T-helper 2 cell (primary cell): ENCODE measurements at places on chromosomes 3 and 15.

- DNase-seq, result no peak
These were observed 182.9 kb upstream of the RGMA start for GRCh38 chr15:93271871-93272270.

DNA sequence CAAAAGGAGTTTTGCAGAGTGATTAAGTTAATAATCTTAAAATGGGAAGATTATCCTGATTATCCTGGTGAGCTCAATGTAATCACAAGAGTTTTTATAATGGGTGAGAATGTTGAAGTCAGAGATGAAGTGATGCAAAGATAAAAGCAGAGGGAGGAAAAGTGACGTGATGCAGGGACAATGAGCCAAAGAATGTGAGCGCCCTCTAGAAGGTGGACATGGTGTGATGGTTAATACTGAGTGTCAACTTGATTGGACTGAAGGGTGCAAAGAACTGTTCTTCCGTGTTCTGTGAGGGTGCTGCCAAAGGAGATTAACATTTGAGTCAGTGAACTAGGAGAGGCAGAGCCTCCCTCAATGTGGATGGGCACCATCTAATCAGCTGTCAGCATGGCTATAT is 569.6 kb upstream of the AGTR1 start:
- no peak for DNase-seq

DNA sequence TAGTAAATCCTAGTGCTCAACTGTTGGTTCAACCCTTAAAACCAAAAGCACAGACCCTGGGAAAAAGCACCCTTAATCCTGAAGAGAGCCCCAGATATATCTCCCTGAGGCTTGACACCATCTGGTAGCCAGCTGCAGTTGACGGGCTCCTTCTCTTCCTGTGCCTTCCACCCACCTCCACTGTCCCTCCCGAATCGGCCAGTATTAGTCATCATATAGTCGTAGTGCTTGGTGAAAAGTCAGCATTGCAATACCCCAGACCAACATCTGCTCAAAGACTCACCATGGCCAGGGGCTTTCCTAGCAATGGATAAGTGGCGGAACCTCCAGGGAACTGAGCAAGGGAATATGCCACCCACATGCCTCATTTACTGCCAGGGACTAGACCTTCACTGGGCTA is 125.6 kb upstream of the CRBN start:
- no peak for DNase-seq

GRCh38 chr3:141266186-141266585 is 34.6 kb downstream of the PXYLP1 start:
- no peak for DNase-seq

GRCh38 chr3:64184621-64185020 is 40.6 kb downstream of the PRICKLE2 start:
- DNase-seq, result no peak

GRCh38 chr3:113948015-113948917 is 453 bp downstream of the ZDHHC23 start:
- no peak for DNase-seq

- DNase-seq, result no peak
These were observed 18.4 kb upstream of the CCR2 start for GRCh38 chr3:46335541-46335940.
